ENCODE measurements at places on chromosomes 12 and 14.

DNA sequence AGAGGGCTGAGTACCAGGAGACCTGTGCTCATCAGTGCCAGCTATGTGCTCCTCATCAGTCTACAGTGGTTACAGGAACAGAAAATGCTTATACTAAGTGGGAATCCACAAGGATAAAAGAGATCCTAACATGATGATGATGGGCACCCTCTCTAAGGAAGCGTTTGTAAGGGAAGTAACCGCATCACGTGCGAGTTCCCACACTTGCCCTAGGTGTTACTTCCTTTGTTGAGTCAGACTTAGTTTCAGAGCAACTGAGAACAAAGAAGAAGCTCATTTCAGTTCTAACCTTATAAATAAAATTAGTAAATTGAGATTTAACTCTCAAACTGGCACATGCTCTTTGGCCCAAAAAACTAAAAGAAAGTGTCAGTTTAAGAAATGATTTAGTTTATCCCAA lies 956.4 kb upstream of the TMEM132C start:
- DNase-seq: no peak

- no peak for DNase-seq
These were observed 57.9 kb downstream of the SLCO1A2 start for GRCh38 chr12:21276826-21277225.

DNA sequence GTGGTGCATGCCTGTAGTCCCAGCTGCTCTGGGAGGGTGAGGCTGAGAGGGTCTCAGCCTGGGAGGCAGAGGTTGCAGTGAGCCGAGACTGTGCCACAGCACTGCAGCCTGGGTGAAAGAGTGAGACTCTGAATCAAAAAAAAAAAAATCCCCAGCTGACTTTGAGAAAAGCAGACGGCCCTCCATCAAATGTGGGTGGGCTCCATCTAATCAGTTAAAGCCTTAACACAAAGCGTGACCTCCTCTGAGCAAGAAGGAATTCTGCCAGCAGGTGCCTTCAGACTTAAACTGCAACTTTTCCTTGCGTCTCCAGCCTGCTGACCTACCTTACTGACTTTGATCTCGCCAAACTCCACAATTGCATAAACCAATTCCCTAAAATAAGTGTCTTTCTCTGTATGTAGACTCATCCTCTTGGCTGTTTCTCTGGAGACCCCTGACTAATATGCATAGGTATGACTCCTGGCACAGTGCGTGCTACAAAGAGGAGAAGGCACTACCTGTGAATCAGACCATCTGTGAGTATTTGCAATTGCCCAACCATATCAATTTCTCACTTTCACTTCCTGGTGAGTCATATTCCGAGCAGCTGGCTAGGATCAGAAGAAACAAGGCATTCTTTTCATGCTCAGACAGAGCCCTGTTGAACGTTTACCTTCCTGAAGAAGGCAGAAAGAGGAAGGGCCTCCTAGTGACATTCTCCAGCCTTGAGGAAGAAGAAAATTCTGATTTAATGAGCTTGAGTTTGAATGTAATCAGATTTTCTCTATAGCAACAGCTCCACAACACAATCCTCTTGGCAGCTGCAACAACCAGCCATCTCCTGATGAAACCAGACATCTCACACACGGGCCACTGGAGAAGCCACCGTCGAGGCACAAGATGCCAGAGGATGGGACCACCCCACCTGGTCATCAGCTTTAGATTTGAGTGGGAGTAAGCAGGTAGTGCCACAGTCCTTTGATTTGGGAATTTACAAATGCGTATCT lies 54.3 kb downstream of the CLMN start:
- no peak for DNase-seq

- DNase-seq: no peak
These were observed 349.7 kb downstream of the ATP23 start for GRCh38 chr12:58291106-58291505.

GRCh38 chr14:45891417-45892080 lies 638.5 kb upstream of the MIS18BP1 start:
- no peak for DNase-seq

- no peak for DNase-seq
These were observed 12.2 kb upstream of the NID2 start for GRCh38 chr14:52080808-52081755.

Measured in hindlimb muscle (tissue), 1 donor.